GOT3 (cell line): ENCODE measurements at places on chromosomes 2 and 18.

DNA sequence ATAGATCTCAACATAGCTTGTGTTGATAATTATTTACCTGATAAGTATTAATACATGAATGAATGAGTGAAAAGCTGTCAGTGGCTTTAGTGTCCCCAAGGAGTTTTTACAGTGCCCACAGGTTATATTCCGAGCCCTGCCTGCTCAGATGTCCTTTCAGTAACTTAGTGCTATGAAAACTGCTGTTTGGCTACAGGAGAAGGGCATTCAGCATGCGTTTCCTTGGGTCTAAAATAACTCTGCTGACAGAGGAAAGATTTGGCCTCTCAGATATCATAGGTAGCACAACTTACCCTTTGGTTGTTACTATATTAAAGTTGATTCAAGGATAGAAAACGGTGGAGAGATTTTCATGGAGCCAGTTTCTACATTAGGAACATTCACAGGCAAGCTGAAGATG lies 241.0 kb downstream of the ETAA1 start:
- no peak for DNase-seq

GRCh38 chr2:84532291-84532690 lies 16.0 kb downstream of the DNAH6 start:
- DNase-seq = no peak

GRCh38 chr18:41579185-41579584 lies 375.8 kb upstream of the PIK3C3 start:
- DNase-seq = no peak

DNA sequence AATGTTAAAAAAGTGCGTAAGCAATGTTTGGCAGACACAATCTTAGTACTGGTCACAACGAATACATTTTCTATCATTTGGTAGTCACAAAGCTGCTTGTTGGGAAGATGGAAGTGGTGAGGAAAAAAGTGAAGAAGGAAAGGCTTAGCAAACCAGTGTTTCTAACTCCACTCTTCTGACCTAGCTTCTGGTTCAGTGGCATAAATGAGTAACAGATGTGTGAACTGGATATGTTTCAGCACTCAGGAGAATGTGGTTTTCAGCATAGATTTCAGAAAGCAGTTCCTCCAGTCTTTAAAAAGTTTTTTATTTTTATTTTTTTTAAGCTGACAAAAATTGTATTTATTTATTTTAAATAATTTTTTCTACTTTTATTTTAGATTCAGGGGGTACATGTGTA lies 357.1 kb downstream of the CPS1 start:
- no peak for DNase-seq

DNA sequence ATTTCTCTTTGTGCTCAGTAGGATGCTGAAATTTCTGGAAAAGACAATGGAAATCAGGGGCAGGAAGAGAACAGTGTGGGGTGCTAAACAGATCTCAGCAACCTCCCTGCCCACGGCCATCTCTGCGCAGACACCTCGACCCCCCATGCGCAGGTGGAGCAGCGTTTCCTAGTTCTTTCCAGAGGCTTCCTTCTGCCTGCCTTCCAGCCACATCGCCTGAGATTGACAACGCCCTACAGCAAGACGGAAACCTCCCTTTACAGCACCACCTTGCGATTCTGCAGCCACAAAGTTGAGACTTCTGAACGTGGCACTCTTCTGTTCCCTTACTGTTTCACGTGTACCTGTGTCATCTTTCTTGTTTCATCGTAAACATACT lies 31.4 kb upstream of the CASP8 start:
- DNase-seq = no peak

DNA sequence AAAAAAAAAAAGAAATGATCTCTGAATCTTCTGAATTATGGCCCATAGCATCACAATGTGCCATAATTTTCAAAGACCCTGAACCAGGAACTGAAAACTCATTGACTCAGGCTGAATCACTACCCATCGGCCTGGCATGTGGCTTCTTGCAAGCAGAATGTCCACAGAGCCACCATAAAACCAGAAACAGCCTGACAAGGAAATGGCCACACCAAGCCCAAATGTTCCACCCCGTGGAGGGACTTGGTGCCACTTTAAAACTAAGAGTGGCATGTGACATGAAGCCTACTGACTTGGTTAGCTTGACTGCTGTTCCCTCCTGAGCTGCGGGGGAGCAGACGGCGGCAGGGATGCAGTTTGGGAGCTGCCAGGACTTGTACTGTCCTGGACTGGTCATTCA lies 71.2 kb upstream of the RBM44 start:
- DNase-seq = no peak

- no peak for DNase-seq
Measured at GRCh38 chr2:68344031-68344430, 21.1 kb upstream of the PLEK start.

DNA sequence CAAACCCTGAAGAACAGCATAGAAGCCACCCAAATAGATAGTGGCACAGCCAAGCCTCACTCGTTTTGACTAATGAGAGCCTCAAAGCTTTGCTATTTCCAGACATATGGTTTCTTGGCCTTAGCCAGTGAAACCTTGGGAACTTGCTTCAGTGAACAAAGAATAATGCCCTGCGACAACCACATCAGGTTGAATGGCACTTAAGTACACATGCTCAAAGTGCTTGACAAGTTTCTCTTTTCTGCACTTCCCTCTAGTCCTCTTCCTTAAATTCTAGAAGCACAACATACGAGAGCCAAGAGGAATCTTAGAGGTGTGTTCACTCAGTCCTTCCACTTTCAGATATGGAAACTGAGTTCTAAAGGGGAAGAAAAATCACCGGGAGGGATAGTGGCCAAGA lies 258.3 kb downstream of the HAUS1 start:
- DNase-seq = no peak

DNA sequence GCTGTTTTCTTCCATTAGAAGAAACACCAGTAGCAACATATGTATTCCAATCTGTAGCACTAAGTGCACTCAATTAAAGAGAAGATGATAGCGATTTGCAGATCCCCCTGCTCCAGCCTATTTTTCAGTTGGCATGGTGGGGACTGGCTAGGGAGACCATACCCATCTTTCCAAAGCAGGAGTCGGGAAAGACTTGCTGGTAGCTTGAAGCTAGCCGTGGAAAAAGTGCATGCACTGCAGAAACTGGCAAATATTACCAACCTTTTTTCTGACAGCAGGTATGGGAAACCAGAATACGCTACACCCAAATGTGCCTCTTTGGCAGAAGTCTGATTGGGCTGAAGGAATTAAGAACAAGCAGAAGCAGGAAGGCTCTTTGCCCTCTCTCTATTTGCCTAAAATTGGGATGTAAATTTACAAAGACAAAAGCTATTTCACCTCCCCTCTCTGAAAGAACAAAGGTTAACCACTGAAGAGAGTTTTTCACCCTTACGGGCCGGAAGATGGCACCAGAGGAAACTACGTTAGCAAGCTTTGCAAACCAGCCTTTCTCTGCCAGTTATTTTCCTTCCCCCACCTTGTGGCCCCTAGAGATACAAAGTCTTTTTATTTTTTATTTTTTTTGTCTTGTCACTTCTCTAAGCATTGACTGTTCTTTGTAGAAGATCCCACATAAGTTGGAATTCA lies 273.1 kb downstream of the DLGAP1 start:
- no peak for DNase-seq

- no peak for DNase-seq
Measured at GRCh38 chr2:43634604-43635306, 2.3 kb upstream of the PLEKHH2 start.

DNA sequence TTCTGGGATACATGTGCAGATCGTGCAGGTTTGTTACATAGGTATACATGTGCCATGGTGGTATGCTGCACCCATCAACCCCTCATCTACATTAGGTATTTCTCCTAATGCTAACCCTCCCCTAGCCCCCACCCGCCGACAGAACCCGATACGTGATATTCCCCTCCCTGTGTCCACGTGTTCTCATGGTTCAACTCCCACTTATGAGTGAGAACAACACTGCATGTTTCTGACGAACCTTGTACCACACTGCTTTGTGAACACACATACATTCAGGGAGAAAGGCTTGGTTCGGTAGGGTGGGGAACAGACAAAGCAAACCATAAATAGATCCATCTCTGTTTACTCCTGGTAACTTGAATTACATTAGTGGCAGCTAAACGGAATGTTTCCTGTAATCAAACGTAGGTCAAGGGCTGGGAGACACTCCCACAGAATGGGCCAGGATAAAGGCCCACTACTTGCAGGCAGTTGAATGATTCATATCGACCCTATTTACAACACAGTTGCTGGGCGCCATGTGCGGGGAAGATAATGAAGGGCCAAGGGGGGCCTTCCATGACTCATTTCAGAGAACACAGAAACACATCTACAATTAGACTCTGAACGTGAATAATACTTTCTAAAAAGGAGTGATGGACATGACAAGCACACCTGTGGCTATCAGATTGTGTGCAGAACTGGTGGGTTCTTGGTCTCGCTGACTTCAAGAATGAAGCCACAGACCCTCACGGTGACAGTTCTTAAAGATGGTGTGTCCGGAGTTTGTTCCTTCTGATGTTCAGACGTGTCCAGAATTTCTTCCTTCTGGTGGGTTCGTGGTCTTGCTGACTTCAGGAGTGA lies 56.8 kb upstream of the KIDINS220 start:
- no peak for DNase-seq

GRCh38 chr18:79578396-79579260 lies 101.0 kb upstream of the CTDP1 start:
- no peak for DNase-seq

DNA sequence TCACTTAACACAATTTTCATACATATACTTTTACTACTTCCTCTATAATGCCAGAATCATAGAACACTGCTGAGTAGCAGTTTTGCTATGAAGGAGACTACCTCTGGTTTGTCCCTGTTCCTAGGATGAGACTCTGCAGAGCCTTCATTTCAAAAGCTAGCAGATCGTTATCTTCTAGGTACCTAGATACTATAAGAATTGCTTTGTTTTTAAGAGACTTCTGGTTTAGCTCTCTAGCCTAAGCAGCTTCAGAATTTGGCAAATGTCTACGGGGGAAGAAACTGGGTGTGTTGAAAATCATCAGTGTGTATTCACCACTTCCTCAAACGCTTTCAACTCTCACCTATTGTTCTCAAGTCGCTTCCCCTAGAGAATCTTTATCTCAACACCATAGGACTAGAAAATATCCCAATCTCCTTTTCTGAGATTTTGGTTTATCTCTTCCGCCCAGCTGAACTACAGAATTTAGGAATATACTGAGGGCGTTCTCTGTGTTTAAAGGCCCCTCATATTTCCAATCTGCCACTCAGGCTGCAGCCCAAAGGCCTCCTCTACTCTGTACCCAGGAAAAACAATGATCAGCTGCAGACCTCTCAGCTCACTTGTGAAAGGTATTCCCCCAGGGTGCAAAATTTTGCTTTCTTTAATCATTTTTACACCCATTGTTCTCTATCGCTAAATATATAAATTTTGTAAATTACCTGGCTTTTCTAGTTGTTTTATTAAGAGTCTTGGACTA lies 28.7 kb downstream of the SMAD2 start:
- no peak for DNase-seq

GRCh38 chr2:61485281-61485680 lies 14.4 kb upstream of the USP34 start:
- no peak for DNase-seq

GRCh38 chr2:110980339-110981062 lies 140.2 kb upstream of the BCL2L11 start:
- no peak for DNase-seq

DNA sequence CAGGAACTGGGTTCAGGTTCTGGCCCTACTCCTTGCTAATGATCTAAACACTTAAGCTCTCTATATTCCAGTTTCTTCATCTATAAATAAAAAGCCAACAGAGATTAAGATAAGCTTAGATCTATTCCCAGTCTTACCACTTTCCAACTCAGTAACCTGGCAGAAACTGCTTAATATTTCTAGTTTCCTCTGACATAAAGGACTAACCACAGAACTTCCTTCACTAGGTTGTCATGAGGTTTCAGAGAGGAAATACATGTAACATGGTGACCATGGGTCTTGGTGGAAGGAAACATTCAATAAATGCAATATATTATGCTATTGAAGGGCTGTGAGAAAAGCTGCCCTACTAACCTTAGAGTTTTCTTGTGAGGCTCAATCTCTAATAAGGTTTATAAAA lies 114.4 kb upstream of the PDE1A start:
- no peak for DNase-seq

GRCh38 chr2:218781691-218782527 lies at the start of gene CYP27A1:
CYP27A1 (plus strand) TSS chr2:218782147; CDS start chr2:218782183, 36 bp downstream.
- DNase-seq = no peak

DNA sequence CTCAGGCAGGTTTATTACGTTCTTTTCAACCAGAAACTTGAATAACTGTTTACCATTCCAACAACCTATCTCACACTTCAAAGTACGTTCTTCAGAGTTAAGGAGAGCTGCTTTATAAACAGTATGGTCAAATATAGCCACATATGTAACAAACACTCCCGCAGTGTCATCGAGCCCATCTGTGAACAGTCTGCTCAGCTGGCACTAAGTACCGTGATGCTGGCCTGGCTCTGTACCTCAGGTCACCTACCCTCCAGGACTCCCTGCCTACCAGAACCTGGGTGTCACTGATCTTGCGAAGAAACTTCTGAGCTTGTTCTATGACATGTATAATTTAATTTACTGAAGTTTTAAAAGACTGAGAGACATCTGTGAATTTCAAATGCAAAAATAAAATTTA lies 71.4 kb downstream of the SEPTIN10 start:
- no peak for DNase-seq

DNA sequence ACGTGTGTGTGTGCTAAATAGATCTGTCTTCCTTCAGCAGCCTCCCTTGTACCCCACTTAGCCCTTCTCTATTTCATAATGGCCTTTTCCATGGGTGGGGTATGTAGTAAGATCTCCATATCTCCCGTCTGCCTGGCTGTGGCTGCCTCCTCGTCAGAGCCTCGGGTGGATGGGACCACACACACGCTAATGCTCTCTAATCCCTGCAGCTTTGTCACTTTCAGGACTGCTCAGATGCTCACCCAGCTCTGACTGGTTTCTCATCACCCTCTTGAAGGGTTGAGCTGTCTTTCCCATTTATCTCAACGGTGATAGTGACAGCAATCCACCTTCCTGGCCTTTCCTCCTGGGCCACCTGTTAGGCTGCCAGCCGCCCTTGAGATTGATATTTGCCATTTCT lies 95.3 kb downstream of the DCC start:
- DNase-seq = no peak

DNA sequence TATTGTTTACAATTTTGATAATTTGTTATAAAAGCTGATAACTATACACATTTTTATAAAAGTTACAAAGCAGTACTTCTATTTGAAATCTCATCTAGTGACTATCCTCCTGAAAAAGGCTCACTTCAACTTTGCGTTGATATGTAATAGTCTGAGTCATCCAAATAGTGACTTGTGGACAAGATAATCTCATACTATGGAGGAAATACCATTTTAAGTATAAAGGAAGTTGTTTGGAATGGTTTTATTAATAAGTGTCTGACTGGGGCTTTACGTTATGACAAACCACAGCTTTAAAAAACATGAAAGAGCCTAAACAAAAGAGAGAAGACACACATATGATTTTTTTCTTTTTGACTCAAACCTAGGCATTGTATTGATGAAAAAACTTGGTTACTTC lies 272.3 kb upstream of the COL3A1 start:
- no peak for DNase-seq

DNA sequence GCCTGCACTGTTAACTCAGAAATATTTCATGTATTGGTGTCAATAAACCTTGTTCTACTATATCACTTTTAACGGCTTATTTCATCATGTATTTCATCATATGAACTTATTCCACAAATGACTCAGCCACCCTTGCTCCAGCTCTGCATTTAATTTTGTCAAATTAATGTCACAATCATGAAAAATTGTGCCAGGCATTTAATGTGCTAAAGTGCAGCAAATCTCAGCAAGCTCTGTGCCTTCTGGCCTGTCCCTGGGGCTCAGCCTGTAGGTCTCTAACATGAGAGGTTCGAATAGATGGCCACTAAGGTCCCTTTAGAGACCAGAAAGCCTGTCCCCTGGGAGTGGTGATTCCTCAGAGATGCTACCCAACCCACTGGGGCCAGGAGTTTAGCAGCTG lies 28.6 kb downstream of the BOD1L2 start:
- DNase-seq = no peak
